Activated T-helper 1 cell treated with anti-CD3 and anti-CD28 coated beads, Interleukin-12 subunit alpha, Interleukin-12 subunit beta, Interleukin-2, Interleukin-4 antibody, amounts not matched to agents 30 ng/mL and 10 ng/mL and 1 ng/mL, durations not matched to agents 14 hours and 24 hours and 36 hours (primary cell): ENCODE measurements at places on chromosomes 2 and 18. TPM values are rescaled to one million over a fixed set of nuclear protein-coding genes. Genes with fewer than 3 reads are reported as not detected.

Gene PROKR1
- total RNA-seq = not detected in 2 replicates

Gene GMCL1
- 25.6 and 32.8 TPM in 2 replicates for total RNA-seq

Gene UCN
- 1.4 and 1.8 TPM in 2 replicates for total RNA-seq

Gene SCG2
- total RNA-seq = not detected in 2 replicates

Gene CD207
- not detected in 2 replicates for total RNA-seq

Gene RBM43
- 1.9 and 2.9 TPM in 2 replicates for total RNA-seq

Gene MAL
- total RNA-seq = 264 and 272 TPM in 2 replicates

Gene EPHA4
- total RNA-seq = 0.22 and 0.23 TPM in 2 replicates

Gene SP140
- 235 and 243 TPM in 2 replicates for total RNA-seq

Gene HOXD12
- total RNA-seq = not detected in 2 replicates

Gene VWC2L
- total RNA-seq = not detected in 2 replicates

Gene ACTG2
- total RNA-seq = 0.22 and 0.26 TPM in 2 replicates

Gene OTX1
- total RNA-seq = 0.31 TPM in 1 of 2 replicates, not detected in the other

Gene CNDP1
- total RNA-seq = not detected in 2 replicates

Gene OR6B2
- not detected in 2 replicates for total RNA-seq

DNA sequence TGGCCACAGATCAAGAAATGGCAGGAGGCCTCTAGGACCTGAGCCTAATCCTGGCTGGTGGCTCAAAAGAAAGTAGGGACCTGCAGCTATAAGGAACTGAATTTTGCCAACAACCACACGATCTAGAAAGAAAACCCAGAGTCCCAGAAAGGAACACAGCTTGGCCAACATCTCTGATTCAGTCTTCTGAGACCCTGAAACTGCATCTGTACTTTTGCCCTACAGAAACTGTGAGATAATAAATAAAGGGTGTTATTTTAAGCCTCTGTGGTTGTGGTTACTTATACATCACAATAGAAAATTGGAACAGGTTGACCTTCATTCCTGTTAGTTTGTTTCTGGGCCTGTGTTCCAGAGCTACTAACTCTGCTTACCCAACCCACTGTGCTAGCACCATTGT, 356.8 kb upstream of the ST6GAL2 start:
- H3K27me3 ChIP-seq = no peaks in the 10 kb centered on the region
- no peaks in the 10 kb centered on the region for H3K36me3 ChIP-seq
- no peak for DNase-seq
- no peak overlapping the region for H3K4me3 ChIP-seq
- H3K27ac ChIP-seq = no peak overlapping the region

DNA sequence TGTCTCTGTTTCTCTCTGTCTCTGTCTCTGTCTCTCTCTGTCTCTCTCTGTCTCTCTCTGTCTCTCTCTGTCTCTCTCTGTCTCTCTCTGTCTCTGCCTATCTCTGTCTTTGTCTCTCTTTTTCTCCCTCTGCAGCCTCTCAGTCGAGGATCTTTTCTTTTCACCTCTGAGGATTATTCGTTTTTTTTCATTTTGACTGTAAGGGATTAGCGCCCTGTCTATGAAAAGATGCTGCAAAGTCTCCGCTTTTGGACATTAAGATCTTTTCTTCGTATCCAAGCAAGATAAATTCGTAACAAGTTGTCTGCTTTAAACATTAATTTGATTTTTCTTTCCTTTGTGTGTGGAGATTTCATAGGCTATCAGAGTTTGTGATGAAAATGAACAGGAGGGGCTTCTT, 191.2 kb upstream of the TPO start:
- no peaks in the 10 kb centered on the region for H3K4me1 ChIP-seq
- H3K27me3 ChIP-seq = peaks cover 2% of the 10 kb centered on the region
- no peak overlapping the region for H3K27ac ChIP-seq
- no peaks in the 10 kb centered on the region for H3K36me3 ChIP-seq
- DNase-seq = no peak

- H3K4me3 ChIP-seq = no peak overlapping the region
- no peaks in the 10 kb centered on the region for H3K4me1 ChIP-seq
- H3K36me3 ChIP-seq = no peaks in the 10 kb centered on the region
Observed at GRCh38 chr2:64420677-64421076, 33.3 kb upstream of the LGALSL start.

DNA sequence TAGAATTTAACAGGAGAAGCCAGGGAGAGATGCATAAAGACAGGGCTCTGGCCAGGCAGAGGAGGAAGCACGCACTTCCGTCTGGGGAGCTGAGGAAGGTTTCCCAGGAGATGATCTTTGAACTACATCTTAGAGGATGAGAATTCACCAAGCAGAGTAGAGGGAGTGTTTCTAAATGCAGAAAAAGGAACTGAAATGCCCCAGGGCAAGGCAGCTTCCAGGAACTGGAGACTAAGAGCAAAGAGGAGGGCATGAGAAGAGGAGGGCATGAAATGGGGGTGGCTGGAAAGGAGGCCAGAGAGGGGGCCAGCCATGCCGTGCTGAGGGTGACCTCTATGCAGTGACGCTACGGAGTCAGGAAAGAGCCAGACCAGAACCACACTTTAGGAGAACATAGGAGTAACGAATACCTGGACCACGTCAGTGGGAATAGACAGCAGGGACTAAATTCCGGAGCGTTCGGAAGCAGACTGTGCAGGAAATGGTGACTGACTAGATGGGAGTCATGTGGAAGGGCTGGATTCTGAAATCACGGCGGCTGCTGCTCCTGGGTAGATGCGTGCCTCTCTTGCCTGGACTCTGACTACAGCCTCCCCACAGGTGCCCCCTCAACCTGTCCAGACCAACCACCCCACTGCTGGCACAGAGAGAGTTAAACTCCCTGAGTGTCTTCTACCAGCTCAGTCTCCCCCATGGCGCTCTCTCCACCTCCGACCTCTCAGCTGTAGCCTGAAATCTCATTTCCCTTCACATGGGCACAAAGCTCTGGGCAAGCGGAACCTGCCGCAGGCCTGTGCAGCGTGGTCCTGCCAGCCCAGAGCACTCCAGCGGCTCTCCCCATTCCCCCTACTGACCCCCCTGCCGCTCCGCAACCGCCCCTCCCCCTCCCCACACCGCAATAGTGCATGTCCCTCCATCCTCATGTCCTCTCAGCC, 87.0 kb upstream of the RTN4 start:
- peaks cover 5% of the 10 kb centered on the region for H3K36me3 ChIP-seq
- H3K4me3 ChIP-seq = no peak overlapping the region
- no peak for DNase-seq
- peaks cover 39% of the 10 kb centered on the region for H3K4me1 ChIP-seq

DNA sequence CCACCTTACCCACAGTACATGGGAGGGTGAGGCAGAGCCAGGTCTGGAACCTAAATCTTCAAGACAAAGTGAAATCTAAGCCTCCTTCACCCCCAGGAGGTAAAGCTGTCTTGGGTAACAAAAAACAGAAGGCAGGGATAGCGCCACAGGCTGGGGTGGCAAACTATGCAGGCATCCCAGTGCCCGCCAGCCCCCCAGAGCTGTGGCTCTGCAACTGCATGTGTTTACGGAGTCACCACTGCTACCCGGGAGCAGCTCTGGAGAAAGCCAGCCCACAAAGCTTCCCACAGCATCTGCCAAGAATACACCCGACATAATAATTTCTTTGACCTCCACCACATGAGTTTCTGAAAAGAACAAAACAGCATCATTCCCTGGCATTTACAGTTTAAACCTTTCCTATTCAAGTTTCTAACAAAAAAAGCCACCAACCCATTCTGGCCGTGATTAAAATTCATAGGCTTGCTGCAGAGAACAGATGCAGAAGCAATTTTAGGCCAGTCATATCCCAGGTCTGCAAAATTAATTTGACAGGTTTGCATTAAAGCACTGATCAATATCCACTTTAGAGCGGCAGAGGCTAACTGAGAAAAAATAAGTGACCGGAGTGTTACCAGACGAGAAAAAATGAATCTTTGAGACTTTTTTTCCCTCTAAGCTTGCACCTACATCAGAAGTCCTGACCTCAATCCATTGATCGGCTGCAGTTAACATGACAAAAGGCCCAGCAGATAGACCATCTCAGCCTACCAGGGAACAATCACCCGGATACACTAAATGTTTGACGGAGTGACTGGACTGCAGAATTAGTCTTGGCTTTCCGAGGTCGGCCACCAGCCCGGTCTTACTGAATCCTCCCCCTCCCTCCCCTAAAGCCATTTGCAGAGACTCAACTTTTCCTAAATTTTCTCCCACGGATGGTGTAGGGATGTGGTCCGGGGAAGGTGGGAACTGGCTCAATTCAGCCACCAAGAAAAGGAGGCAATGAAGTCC, 309.6 kb upstream of the SKOR2 start:
- H3K4me3 ChIP-seq = no peak overlapping the region
- peaks cover 6% of the 10 kb centered on the region for H3K4me1 ChIP-seq
- DNase-seq = no peak
- H3K27ac ChIP-seq = no peak overlapping the region

GRCh38 chr2:151819920-151820319, 8.3 kb downstream of the ARL5A start:
- no peak overlapping the region for H3K4me3 ChIP-seq
- peaks cover 51% of the 10 kb centered on the region for H3K4me1 ChIP-seq
- H3K27me3 ChIP-seq = no peaks in the 10 kb centered on the region
- DNase-seq = no peak

- H3K36me3 ChIP-seq = no peaks in the 10 kb centered on the region
- no peak overlapping the region for H3K27ac ChIP-seq
- no peak overlapping the region for H3K4me3 ChIP-seq
- no peaks in the 10 kb centered on the region for H3K27me3 ChIP-seq
- H3K4me1 ChIP-seq = no peaks in the 10 kb centered on the region
Observed at GRCh38 chr2:18791172-18791797, 201.9 kb upstream of the NT5C1B start.

DNA sequence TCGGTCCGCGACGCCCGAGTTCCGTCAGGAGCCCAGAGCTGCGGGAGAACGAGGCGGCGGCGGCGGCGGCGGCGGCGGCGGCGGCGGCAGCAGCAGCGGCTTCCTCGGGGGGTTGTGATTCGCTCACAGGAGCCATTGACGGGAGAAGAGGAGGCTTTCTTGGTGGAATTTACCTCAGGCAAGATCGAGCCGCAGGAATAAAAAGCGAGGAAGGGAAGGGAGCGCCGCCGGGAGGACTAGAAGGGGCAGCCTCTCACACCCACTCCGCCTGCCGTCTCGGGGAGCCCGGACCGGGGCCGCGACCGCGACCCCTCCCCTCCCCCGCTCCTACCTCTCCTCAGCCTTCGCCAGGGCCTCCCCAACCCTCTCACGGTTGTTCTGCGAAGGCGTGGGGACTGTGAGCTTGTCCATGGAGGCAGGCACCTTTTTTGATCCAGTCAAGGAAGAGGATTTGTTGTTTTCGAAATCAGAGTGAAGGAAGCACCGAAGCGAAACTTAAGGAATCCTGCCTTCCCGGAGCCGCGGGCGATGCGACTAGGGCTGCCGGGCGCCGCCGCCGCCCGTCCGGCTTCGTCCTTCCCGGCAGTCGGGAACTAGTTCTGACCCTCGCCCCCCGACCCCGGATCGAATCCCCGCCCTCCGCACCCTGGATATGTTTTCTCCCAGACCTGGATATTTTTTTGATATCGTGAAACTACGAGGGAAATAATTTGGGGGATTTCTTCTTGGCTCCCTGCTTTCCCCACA, 506 bp downstream of the BMPR2 start:
- H3K36me3 ChIP-seq = peaks cover 7% of the 10 kb centered on the region
- peak; percentile 27 for DNase-seq
- H3K4me3 ChIP-seq = peak overlapping the region; percentile 99
- no peaks in the 10 kb centered on the region for H3K27me3 ChIP-seq
- peak overlapping the region; percentile 83 for H3K27ac ChIP-seq

GRCh38 chr2:185291035-185291647, 447.5 kb upstream of the FSIP2 start:
- H3K27ac ChIP-seq = no peak overlapping the region
- no peak overlapping the region for H3K4me3 ChIP-seq
- no peak for DNase-seq
- no peaks in the 10 kb centered on the region for H3K4me1 ChIP-seq
- no peaks in the 10 kb centered on the region for H3K36me3 ChIP-seq
- H3K27me3 ChIP-seq = no peaks in the 10 kb centered on the region

DNA sequence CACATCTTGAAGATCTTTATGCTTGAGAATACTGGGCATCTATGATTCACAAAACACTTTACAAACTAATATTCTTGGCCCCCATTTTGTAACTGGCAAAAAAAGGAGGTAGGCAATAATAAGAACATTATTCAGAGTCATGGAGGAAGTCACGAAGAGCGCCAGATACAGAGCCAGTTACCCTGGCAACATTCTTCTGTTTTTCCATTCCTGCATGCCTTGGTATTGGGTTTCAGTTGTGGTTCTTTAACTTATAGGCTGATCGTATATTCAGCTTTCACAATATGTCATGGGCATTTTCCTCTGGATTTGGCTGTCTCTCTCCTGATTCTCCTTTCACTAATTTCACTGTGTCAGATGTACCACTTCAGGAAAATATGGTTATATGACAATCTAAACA, 234.7 kb downstream of the HRH4 start:
- H3K36me3 ChIP-seq = no peaks in the 10 kb centered on the region
- H3K27ac ChIP-seq = no peak overlapping the region
- H3K27me3 ChIP-seq = no peaks in the 10 kb centered on the region
- no peak for DNase-seq
- H3K4me1 ChIP-seq = no peaks in the 10 kb centered on the region
- no peak overlapping the region for H3K4me3 ChIP-seq

GRCh38 chr2:7594211-7594610, 677.0 kb downstream of the RNF144A start:
- no peak overlapping the region for H3K27ac ChIP-seq
- H3K36me3 ChIP-seq = no peaks in the 10 kb centered on the region
- no peak overlapping the region for H3K4me3 ChIP-seq
- peaks cover 31% of the 10 kb centered on the region for H3K4me1 ChIP-seq
- DNase-seq = no peak

- H3K27me3 ChIP-seq = no peaks in the 10 kb centered on the region
- H3K4me1 ChIP-seq = no peaks in the 10 kb centered on the region
Observed at GRCh38 chr18:11343096-11343495, 193.7 kb upstream of the PIEZO2 start.

DNA sequence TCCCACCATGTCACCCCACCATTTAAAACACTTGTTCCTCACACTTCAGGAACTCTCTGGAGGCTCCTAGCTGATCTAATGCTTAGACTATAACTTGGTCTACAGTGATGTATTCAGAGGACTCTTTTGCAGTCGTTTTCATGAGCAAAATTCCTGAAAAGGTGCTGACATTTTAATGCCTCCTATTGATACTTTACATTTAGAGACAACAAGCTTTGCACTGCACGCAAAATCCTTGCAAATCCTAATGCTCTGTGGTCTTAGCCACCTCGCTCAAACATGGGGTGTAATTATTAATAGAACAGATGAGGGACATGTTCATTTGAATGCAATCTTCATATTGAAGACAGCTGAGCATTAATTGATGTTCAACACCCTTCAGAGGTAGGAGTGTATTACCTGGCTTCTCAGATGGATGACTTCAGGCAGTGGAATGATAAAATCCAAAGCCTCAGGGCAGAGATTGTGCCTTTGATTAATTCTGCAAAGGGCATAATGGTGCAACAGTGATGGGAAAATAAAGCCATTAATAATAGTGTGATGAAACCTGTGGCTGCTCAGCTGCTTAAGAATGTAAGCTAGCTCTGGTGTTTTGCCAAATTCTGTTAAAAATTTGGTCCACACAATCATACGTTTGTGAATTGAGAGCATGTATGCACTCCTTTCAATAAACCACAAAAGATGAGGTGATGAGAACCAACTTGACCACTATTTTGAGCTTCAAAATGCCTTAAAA, 5.4 kb downstream of the CTAGE1 start:
- H3K36me3 ChIP-seq = no peaks in the 10 kb centered on the region
- H3K27ac ChIP-seq = no peak overlapping the region
- no peak overlapping the region for H3K4me3 ChIP-seq
- no peaks in the 10 kb centered on the region for H3K27me3 ChIP-seq
- H3K4me1 ChIP-seq = no peaks in the 10 kb centered on the region
